ENCODE measurements at places on chromosomes 12 and 14. TPM values are rescaled to one million over a fixed set of nuclear protein-coding genes. Genes with fewer than 3 reads are reported as not detected.

Gene RAD52
- 39.7 TPM for polyA plus RNA-seq

Gene NOP9
- polyA plus RNA-seq, result 29.0 TPM

Gene ASIC1
- 5.8 TPM for polyA plus RNA-seq

- DNase-seq, result no peak
These were observed 108.7 kb upstream of the OTX2 start for GRCh38 chr14:56918849-56919574.

Gene HRK
- 0.90 TPM for polyA plus RNA-seq

- DNase-seq, result no peak
These were observed 6.2 kb downstream of the PIK3C2G start for GRCh38 chr12:18267427-18268099.

DNA sequence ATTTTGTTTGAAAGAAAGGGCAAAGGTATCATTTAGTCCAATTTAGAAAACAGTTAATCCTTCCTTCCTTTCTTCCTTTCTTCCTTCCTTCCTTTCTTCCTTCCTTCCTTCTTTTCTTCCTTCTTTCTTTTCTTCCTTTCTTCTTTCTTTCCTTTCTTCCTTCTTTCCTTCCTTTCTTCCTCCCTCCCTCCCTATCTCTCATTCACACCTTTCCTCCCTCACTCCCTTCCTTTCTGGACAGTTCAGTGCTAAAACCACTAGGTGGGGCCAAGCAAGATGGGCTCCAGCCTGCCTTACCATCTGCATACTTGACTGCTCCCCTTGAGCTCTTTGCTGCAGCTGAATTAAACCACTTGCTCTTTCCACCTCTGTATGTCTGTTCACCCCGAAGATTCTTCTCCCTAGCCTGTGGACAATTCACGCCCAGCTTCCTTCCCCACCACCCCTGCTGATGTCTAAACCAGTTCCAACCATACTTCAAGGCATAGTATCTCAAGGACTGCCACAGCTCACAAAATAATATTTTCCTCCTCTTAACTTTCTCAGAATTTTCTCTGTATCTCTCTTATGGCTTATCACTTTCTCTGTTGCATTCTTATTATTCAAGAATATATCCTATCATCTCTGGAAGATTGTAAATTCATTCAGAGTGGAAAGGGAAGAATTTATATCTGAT, 78.0 kb downstream of the DBX2 start:
- DNase-seq, result peak; percentile 8

DNA sequence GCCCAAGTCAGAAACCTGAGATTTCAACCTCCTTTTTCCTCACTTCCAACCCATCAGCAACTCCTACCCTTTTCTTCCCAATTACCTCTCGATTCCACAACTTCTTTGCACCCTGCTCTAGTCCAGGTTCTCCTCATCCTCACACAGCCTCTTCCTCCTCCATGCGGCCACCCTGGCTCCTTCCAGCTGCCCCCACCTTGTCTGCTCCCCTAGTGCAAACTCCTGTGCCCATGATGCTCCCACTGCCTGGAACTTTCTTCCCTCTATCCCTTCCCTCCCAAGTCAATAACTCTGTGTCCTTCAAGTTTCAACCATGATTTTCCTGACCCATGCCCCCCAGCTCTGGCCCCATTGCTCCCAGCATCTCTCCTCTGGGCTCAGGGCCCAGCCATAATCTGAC, 17.3 kb downstream of the SELPLG start:
- DNase-seq, result no peak

Gene ETNK1
- 92.4 TPM for polyA plus RNA-seq

- DNase-seq, result no peak
These were observed 156.7 kb downstream of the TMEM121 start for GRCh38 chr14:105682956-105683570.

Gene CCDC175
- 1.3 TPM for polyA plus RNA-seq
